ENCODE measurements at places on chromosomes 1 and 21. TPM values are rescaled to one million over a fixed set of nuclear protein-coding genes. Genes with fewer than 3 reads are reported as not detected.

Gene ZBTB18
- polyA plus RNA-seq: 94.0 TPM

DNA sequence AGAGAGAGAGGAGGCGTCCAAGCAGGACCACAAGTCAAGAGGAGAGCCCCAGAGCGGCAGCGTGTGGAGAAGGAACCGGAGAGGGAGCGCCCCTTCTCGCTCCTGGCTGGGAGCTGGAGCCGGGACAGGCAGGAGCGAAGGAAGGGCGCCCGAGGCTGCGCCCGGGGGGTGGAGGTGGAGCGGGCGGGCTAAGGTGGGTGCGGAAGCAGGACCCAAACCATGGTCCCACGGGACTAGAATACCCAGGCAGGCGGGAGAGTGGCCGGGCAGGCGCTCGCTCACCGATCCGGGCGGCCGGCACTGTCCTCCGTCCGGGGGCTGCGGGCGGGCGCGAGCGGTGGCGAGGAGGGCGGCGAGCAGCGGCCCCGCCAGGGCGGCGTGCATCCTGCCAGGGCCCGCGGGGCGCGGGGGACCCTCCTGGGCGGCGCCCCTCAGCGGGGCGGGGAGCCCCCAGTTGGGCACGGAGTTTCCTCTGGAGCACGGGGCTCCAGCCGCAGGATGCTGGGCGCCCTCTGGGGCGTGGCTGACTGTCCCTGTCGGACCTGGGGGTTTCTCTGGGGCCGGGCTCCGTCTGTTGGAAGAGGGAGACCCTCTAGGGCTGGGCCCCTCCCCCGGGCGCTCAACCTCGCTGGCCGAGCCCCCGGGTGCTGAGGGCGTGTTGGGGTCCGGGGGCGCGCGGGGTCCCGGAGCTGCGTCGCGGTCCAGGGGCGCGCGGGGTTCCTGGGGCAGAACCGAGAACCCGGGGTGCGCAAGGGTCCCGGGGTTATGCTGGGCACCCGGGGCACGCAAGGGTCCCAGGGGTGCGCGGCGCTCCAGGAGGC lies 569 bp downstream of the TRABD2B start:
- no peak for DNase-seq

DNA sequence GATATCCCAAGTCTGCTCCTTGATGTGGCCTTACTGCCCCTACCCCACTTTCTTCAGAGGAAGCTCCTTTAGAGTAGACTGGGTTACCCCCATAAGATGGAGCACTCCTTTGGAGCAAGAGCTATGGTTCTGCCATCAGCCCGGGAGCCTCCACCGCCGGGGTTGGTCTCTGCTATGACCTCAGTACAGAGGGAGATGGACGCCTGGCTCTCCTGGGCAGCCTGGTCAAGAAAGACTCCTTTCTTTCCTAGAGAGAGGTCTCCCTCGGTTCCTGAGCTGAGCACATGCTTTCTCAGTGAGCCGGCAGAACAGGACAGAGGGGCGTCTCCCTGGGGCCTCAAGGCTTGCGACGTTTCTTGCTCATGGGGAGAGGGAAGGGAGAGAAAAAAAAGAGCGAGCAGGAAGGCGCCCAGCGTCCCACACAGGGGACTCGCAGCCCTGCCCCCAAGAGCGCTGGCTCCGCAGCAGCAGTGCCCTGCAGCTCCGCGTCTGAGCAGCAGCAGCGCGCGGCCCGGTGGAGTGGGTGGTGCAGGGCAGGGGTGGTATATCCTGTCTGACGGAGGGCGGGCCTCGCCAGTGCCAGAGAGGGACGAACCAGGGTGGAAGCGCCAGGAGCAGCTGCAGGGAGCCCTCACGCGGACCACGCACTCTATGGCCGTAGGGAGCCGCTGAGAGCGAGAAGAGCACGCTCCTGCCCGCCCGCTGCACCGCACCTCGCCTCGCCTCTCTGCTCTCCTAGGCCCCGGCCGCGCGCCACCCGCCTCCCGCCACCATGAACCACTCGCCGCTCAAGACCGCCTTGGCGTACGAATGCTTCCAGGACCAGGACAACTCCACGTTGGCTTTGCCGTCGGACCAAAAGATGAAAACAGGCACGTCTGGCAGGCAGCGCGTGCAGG lies at the start of gene PKP1:
Gene PKP1, plus strand, starts transcription at position 576 of the 899 bp plus-strand sequence. Its CDS starts 197 bp downstream, at position 773.
- DNase-seq: no peak

Gene PALMD
- polyA plus RNA-seq: 106 TPM

GRCh38 chr1:150022357-150022756 lies 11.8 kb upstream of the OTUD7B start:
- DNase-seq: no peak

GRCh38 chr1:51661081-51661518 lies 44.2 kb downstream of the OSBPL9 start:
- DNase-seq: peak; percentile 38

- DNase-seq: no peak
These were observed 178.1 kb downstream of the NTNG1 start for GRCh38 chr1:107318932-107319331.

DNA sequence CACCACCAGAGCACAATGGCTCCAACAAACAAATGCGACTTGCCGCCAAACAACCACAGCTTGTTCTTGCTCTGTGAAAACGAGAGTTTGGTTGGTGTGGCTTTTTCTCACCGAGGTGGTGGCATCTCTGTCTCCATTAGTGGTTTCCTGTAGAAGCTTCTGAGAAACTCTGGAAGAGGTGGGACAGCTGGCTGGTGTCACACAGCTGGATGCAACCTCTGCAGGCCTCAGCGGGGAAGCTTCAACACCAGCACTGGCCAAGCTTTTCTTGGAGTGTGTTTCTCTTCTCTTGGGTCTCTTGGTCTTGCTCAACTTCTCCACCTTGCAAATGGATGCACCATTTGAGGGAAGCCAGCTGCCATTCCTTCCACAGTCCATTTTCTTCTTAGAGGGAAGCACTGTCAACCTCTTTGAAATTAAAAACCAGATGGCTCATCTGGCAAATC lies 124.8 kb downstream of the KCNN3 start:
- DNase-seq: no peak

DNA sequence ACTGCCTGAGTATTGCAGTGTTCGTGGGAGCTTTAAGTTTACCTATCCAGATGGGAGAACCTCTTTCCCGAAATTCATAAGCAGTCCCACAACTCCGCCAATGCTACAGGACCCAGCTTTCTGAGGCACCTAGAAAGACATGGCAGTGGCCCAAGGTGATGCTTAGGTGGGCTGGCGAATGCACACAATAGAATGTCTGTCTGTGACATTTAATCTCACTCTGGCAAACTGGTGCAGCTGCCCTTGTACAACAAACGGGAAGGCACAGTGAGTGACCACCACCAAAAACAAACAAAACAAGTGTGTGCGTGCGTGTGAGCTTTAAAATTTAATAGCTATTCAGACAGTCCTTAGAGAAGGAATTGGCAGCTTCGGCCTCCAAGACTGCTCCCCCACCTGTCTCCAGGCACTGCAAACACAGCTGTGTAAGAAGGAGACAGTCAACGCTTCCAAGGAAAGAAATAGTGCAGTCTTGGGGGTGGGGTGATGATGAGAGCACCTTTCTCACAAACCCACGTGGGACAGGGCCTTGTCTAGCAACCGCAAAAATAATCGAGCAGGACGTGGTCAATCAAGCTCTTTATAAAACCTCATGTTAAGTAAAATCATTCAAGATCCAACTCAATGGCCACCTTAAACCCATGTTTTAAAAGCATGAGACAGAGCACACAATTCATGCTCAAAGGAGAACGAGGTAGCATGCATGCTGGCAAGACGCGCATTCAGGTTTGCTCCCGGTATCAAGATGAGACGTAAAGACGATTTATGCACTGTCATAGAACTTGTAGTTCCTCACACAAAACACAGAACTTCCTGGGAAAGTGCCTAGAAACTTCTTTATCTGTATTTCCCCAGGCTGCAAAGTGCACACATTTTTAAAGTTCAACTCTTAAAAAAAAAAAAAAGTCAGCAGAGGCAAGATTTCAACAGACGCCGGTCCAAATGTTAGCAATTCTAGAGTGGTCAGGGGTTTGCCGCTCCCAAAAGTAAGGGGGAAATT lies 84.1 kb downstream of the TM2D1 start:
- peak; percentile 74 for DNase-seq

DNA sequence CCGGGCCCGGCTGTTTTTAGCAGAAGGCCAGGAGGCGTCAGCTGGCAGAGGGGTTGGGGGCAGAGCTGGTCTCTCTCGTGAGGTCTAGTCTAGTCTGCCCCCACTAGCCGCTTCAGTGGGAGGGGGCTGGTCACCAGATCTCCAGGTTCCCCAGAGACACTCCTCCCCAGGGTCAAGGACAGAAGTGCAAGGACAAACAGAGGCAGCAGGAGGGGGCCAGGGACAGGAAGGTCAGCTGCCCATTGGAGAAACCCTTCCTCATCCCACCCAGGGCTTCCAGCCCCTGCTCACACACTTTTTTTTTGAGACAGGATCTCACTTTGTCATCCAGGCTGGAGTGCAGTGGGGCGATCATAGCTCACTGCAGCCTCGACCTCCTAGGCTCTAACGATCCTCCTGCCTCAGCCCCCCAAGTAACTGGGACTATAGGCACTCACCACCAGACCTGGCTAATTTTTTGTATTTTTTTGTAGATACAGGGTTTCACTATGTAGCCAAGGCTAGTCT lies 10.0 kb downstream of the FAM229A start:
- DNase-seq: no peak

Gene NIPAL3
- polyA plus RNA-seq: 4.5 TPM

GRCh38 chr1:174652569-174653280 lies 205.0 kb downstream of the GPR52 start:
- DNase-seq: no peak

Measured in hindlimb muscle (tissue), 1 donor.